ENCODE measurements at places on chromosomes 1 and 21. TPM values are rescaled to one million over a fixed set of nuclear protein-coding genes. Genes with fewer than 3 reads are reported as not detected.

DNA sequence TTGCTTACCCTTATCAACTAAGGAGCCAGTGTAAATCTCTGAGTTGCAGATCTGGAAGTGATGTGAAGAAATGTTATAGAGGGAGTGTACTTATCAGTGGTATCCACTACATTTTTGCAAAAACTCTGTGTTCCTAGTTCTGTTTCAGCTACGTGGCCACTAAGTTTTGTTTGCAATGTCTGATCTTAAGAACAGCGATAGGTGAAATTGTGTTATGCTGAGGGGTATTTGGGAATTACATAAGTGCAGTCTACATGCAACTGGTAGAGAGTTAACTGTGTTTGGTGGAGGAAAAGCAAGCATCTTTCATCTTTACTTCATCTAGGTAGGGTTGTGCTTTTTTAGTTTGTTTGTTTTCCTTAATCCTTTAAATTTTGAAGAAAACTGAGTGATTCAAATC is 198.8 kb upstream of the SGIP1 start:
- no peak for DNase-seq

DNA sequence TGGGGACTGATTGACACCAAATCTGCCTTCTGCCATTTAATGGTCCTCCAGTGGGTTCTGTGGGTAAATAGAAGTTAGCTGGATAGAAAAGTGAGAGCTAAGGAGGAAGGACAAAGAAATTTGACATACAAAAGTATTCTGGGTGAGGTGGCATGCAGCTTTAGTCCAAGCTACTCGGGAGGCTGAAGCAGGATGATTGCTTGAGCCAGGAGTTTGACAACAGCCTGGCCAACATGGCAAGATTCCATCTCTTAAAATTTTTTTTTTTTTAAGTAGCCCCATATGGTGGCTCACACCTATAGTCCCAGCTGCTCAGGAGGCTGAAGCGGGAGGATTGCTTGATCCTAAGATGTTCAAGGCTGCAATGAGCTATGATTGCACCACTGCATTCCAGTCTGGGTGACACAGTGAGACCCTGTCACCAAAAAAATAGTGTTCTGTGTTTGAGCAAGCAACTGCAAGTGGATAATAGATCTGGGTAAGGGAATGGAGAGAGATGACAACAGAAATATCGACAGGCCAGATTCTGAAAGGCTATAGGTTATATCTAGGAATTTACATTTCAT is 13.4 kb downstream of the RTCA start:
- DNase-seq: no peak

GRCh38 chr1:222759451-222760035 is 22.5 kb downstream of the FAM177B start:
- DNase-seq: no peak

DNA sequence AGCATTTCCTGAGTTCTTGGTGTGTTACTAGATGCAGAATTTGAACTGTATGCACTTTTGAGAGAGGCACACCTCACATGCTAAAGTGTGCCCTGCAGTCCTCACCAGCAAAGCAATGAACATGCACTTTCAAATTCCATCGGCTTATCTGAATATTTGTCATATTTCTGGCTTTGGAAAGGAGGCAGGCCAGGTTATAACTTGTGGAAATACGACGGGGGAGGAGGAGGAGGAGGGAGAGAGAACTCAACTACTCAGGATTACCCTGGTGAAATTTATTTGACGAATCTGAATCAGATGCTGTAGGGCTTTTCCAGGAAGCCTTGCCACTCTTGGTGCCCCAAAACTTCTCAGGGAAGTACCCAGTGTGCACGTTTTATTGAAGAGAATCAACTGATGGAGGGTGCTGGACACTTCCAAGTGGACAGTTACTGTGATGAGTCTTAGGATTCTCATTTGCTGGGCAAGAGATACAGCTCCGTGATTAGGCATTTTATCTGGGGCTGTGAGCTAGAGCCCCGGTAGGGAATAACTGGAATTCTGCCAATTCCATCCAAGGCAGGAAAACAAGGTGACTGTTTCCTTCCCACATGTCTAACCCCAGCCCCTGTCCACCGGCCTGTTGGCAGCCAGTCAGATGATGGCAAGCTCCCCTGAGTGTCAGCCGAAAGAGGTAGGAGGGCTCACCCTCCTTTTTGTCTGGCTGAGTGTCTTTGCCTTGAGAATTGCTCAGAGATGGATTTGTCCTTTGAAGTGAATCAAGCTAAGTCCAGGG is 3.8 kb downstream of the PDPN start:
- DNase-seq: no peak

- DNase-seq: no peak
Measured at GRCh38 chr1:170539154-170539553, 7.2 kb downstream of the GORAB start.

The APCS gene
- total RNA-seq: 0.42 TPM

The KPRP gene
- not detected for total RNA-seq

The SHE gene
- not detected for total RNA-seq

All from HCT116 (cell line).